ENCODE measurements at places on chromosomes 11 and 22.

DNA sequence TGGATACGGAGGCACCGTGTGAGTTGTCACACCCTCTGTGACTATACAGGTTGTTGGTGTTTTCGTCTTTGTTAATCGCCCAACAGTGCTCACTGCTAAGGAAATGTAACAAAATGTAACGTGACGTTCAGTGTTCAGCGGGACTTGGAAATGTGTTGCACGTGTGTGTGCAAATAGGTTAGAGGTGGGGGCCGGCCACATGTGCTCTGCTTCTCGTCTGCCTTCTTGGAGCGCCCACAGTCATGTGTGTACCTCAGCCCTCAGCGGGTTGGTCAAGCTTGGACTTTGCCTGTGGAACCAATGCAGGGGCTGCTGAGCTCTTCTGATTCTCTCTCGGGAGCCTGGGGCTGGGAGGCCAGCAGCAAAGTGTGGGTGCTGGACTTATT is 7.4 kb upstream of the SMIM38 start:
- no peak for DNase-seq

DNA sequence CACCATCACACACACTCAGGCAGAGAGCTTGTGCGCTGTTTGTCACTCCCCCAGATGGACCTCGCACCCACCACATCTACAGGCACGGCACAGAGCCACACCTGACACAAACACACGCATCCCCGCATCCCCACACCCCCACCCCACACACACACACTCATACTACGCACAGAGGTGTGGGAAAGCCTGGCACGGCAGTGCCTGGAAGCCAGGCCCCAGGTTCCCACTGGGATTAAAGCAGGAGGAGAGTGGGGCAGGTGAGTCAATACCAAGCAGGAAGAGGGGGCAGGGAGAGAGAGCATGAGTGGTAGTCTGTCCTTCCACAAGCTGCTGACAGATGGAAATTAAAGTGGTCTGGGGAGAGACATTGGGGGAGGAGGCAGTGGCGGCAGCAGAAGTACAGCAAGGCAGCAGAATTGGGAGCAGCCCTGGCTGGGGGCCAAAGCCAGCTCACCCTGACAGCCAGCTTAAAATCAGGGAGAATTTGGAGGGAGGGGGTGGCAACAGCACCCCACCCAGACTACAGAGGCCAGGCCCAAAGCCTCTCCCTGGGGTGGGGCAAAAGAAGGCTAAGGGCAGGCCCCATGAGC is 20.7 kb downstream of the TNKS1BP1 start:
- DNase-seq: no peak

- DNase-seq: no peak
These were observed 863.8 kb downstream of the KCNA4 start for GRCh38 chr11:29153078-29153477.

DNA sequence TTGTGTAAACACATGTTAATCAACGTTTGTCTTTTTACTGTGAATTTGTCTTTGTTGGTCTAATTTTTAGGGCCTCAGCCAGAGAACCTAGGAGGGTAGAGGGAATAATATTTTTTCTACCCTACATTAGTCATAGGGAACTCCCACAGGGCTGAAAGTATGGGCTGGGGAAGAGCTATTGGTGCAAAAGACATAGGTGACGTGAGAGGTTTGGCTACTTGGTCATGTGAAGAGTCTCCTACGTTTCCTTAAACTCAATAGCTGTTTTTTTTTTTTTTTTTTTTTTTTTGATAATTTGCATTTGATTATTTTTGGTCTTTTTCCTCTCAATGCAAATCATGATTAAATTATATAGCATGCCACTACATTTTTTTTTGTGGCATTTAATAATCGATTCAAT is 15.9 kb upstream of the MMP7 start:
- DNase-seq: no peak

DNA sequence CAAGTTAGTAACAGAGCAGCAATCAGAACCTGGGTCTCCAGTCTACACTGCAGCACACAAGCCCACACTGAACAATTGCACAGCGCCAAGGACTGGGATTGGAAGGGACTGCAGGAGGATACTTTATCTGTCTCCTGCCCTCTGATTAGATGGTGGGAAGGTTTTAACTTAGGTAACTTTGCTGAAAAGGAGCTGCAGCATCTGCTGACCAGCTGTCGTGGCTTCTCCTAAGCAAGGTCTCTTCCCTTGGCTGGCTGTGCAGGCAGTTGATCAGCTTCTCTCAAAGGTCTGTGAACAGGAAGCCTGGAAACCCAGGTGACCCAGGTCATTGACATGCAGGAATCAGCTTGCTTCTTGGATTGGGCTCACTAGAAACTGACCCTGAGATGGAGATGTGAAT is 82.4 kb downstream of the ISX start:
- DNase-seq: no peak

DNA sequence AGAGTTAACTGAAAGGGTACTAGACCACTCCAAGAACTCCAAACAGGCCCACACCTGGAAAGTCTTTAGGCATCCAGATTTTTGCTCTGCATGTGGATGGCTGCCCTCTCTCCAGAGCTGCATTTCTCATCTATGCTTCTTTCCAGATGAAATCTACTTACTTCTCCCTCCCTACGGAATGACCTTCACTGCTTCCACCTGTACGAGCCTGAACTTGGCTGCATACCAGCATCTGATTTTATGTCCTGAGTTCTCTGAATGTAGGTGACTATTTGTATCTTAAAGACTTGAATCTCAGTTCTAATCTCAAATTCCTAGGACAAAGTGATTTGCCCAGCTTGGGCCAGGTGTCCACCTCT is 13.3 kb downstream of the CELF1 start:
- DNase-seq: no peak

DNA sequence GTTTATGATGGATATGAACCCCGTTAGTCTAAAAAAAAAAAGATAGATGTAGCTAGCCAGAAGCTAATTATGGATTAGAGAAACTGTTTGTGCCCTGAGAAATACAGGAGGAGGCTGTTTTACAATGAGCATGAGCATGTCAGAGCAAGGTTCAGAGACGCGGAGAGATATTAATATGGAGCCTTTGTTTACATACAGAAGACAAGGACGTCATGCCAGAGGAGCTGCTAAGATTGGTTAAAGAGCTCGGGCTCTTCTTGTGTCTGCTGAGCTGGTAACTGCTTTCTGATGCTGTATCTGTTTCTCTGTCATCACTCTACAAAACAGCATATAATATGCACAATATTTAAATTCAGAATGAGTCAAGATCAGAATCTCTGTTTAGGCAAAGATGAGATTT is 24.9 kb upstream of the CCDC89 start:
- no peak for DNase-seq

DNA sequence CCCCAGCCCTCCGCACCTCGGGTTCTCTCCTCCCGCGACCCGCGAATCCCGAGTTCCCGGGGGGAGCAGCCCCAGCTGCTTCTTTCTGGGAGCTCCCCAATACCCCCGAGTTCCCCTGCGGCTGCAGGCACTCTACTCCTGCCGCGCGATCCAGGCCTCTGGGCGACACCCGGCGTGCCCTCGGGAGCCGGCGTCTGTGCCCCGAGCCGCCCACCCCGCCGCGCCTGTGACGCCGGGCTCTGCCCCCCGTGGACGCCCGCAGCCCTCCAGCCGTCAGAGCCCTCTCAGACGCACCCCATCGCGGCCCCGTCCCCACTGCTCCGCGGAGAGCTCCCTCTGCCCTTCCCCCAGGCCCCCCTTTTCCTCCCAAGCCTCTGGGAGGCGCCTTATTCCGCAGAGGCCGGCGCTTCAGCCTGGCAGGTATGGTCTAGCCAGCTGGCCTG is 422 bp downstream of the GLB1L2 start:
- peak; percentile 11 for DNase-seq

- no peak for DNase-seq
These were observed 20.7 kb downstream of the CDKN1C start for GRCh38 chr11:2864901-2865300.
